T-helper 2 cell treated with Interferon-gamma antibody and Interleukin-4, amounts not matched to agents 5 μg/mL and 100 μg/mL, for 36 hours (primary cell): ENCODE measurements at places on chromosomes 2 and 18.

DNA sequence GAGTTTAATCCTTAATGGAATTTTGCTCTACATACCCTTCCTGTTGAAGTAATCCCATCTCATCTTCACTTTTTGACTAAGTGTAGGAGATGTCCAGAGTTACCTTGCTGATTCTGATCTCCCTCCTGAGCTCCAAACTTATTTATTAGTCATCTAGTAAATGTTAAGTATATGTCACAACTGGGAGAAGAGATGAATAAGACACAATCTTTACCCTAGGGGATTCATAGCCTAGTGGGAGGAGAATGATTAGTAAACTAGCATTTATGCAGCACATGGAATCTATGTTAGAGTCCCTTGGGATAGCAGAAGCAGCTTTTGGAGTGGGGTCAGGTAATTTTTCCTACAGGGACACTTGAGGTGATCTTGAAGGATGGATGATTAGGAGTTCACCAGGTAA lies 20.7 kb downstream of the ACVR2A start:
- no peak for DNase-seq

- no peak for DNase-seq
These were observed 582.8 kb upstream of the ZEB2 start for GRCh38 chr2:145102706-145103105.

- no peak for DNase-seq
These were observed 329.6 kb downstream of the MBD2 start for GRCh38 chr18:53894675-53895442.

DNA sequence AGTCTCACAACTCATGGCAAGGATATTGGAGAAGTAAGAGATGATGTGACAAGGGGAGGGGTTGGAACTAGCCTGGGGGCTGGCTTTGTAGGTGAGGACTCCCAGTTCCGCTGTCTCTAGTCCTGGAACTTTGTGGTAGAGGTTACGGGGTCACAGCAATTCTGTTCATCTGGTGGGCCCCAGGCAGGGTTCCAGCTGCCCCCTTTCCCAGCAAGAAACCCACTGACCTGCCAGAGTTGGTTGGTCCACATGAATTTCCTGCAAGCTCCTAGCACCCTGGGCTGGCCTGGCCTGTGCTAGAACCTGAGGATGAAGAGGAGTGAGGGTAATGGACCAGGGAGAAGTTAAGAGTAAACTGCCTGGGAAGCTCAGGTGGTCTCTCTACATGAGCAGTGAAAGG lies 41.3 kb downstream of the PSD4 start:
- DNase-seq, result no peak
